ENCODE measurements at places on chromosomes 3 and 15.

DNA sequence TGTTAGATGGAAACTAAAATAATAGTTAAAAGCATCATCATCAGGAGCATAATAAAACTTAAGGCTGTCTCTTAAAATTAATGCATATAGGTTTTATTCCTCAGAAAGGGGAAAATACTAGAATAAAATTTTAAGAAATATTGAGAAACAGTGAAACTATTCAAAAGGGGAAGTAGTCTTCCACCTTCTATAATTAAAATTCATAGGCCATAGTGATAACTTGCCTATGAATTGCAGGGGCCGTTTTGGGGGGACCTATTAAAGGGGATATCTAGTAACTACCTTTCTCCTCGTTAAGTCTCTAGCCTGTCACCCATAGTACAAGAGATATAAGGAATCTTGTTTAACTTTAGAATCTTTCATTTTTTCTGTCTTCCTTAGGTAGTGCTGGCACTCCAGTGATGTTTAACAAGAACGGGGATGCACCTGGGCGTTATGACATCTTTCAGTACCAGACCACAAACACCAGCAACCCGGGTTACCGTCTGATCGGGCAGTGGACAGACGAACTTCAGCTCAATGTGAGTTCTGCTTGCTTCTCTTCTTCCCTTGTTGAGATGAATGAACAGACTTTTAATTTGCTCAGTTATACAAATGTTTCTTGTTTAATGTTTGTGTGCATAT is 600.4 kb downstream of the GRM7 start:
- DNase-seq, result no peak

DNA sequence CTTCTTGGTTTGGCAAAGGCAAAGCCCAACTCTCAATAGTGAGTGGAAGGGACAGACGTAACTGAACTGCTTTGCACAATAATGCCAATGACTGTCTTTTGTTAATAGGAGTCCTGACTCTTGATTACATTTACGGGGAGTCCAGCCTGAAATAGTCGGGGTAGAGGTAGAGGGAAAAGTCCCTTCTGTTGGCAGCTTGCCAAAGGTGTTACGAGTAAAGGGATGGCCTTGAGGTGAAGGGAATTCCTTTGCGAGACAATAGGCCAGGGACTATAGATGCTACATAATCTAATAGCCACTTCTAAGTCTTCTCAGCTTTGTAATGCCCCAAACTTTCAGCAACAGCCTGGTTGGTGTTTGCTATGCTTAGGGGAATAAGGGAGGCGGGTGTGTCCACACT is 2.2 kb upstream of the SENP2 start:
- no peak for DNase-seq

GRCh38 chr3:124363476-124363875 is 366.8 kb upstream of the UMPS start:
- no peak for DNase-seq

GRCh38 chr3:107954845-107955244 is 136.0 kb downstream of the CD47 start:
- DNase-seq, result no peak

- DNase-seq, result no peak
Measured at GRCh38 chr15:62850318-62850717, 192.2 kb upstream of the TPM1 start.

DNA sequence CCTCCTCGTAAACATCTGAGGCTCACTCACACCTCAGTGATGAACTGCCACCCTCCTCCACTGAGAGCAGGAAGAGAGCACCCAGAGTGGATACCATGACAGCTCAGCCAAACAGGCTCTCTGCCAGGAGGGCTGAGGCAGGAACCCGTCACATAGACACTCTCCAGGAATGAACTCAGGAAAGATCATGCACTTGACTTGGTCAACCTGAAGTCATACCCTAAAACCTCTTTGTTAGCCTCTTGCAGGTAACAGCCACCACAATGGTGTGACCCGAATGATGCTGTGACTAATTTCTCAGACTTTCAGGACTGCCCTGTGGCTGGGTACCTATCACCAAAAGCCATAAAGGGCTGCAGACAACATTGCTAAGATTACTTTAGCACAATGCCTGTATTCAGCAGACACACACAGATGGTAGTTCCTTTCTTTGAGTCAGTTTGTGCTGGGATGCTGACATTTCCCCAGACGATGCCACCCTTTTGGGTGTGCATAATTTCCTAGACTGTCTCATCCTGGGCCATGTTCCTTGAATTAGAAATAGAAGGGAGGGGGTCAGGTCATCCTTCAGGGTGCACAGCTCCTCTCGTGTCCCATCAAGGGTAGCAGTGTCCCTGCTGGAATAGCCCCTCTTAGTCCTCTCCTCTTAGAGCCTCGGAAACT is 30.3 kb downstream of the CX3CR1 start:
- no peak for DNase-seq

DNA sequence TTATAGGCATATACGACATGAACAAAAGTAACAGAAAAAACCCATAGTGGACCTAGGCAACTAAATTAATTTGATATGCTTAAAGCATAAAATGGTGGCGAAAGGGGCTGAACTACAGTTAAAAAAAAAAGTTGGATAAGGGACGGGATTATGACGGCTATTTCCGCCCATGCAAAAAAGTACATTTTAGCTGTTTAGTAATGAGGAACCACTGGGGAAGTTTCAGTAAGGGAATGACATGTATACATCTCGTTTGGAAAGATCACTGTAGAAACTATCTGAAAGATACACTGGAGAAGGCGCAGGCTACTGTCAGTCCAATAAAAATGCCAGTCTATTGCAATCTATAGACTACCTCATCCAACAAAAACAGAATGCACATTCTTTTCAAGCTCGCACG is 65.6 kb downstream of the ZNF148 start:
- DNase-seq, result no peak

GRCh38 chr15:36186376-36186775 is 393.1 kb upstream of the CDIN1 start:
- no peak for DNase-seq

DNA sequence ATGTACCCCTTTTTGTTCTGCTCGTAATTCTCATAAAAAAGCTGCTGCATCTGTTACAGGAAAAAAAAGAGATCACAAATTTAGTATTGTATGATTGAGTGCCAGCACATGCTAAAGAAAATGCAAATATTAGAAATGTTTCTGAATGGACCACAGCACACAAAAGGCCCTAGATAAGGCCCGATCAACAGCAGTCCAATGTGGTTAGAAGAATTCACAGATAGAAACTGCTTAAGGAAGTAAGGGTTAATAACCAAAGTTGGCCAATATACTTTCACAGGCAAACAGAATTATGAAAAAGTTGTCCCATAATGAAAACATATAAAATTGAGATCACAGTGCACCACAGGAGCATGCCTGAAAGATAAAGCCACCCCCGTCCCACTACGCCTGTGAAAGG is 72.9 kb downstream of the CHSY1 start:
- DNase-seq, result no peak

- DNase-seq, result no peak
Measured at GRCh38 chr3:111210866-111211564, 139.4 kb downstream of the NECTIN3 start.

DNA sequence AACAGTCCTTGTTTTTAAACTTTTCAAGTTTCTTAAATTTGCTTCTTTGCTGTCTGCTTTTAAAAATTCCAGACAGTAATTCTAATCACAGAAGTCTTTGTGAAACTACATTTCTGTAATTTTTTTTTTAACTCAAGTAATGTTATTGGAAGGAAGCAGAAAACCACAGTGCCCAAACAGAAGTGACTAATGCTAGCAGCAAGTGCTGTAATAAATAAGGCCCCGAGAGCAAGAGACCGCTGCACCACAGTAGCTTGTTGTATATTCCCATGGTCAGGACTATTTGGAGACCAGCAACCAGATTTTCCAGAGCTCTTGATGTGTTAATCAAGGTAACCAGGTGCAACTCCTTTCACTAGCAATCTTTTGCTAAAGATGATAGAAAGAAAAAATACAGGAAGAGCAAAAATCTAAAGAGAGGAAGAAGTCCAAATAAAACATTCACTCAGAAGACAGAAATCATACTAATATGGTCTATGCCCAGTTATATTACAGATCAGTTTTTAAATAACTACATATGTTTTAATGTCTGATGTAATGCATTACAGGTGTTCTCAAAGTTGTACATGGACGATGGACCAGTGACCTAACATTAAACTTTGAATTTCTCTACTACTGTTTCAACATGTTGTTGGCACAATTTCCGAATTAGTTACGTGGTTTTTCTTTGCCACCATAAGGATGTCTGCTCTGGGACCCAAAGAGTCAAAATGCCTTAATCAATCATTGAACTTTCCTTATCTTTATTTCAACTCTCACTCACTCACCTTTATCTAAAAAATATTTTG is 36.4 kb downstream of the WWTR1 start:
- DNase-seq, result no peak

GRCh38 chr15:100873029-100873677 is 6.5 kb upstream of the ALDH1A3 start:
- no peak for DNase-seq

DNA sequence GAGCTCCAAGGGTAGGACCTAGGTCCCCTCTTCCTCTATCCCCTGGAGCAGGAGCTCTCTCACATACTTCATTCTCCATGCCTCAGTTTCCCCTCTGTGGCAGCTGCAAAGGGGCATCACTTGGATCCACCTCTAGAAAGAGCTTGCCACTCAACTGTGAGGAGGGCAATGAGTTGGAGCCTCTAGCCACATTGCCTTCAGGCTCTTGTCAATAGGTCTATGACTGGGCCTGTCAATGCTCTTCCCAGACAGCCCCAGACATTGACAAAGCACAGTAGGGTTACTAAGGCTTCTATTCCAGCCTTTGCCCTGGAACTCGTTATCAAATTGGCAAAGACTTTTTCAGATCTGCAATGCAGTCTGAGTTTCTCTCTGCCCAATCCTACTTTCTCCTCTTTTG is 4.4 kb upstream of the VIPR1 start:
- DNase-seq, result no peak

DNA sequence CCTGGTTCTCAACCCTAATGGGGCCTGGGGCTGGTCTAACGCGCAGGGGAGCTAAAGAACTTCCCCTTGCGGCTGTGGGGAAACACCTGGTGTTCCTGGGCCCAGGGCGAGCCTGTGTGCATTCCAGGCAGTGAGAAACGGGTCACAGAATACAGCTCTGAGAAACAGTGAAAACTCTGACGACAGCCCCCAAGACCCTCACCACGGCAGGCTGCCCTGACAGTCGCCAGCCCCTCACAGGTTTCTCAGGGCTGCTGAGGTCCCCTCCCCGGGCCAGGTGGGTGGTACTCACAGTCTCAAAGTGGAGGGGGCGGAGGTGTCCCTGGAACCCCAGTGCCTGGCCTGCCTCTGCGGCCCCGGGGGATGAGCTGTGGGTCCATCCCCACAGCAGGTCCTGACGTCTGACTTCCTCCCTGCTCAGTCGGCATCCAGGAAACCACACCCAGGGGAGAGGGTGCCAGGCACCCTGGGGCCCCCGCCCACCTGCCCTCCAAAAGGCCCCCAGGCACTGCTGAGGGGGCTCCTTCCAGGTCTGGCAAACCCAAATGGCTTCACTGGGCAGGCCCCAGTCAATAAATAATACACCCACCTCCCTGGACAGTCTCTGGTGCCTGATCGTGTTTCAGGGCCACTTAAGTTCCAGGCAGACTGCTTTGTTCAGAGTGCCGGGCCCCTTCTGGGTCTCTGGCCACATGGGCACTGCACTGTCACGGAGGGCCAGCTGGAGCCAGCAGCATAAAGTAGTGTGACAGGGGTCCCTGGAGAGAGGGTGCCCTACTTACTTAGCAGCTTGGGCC is 57.7 kb downstream of the IQSEC1 start:
- DNase-seq, result no peak

- no peak for DNase-seq
Measured at GRCh38 chr3:196012941-196013476, 68.9 kb downstream of the TFRC start.

DNA sequence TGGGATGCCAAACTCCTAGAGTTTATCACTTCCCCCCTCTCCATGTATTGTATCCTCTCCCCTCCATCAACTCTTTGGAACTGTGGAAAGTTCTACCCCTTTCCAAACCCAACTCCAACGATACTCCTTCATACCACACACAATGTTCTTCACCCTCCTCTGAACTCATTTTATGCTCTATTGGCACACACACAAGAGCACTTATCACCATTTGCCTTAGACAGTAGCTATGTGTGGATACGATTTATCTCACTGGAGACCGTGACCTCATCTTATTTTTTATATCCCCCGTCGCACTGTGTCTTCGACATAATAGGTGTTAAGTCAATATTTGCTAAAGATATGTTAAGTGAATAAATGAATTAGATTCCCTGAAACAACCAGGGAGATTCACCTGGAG is 316.5 kb upstream of the PROK2 start:
- DNase-seq, result no peak

DNA sequence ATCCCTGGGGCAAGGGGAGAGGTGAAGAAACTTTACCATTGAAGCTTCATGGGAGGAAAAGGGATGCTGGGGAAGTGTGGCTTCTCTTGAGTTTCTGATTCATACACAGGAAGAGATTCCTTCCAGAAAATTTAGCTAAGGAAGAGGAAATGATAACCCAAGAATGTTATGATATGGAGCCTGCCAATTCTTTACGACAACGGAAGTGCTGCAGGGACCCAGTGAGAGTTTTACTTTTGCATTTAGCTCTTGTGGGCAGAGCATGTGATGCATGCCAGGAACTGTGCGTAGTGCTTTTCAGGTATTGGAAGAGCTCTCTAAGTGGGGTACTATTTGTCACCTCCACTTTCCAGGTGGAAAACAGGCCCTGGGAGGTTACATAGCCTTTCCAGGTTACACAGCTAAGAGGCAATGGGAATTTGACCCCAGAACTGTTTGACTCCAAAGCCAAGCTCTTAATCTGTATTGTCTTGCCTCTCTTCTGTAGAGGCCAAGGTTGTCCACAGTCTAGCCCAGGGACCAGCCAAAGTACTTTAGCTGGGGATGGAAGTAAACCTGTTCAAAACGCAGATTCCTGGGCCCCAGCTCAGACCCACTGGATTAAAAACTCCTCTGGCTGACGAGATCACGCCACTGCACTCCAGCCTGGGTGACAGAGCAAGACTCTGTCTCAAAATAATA is 23.0 kb downstream of the CMTM7 start:
- no peak for DNase-seq

All from activated CD8-positive, alpha-beta memory T cell treated with anti-CD3 and anti-CD28 coated beads for 1 hour (primary cell).